ENCODE measurements at places on chromosomes 11 and 22.
A peak's percentile ranks its signal among the peaks of the same experiment; 100 is the strongest.

- DNase-seq, result peak; percentile 59
These were observed 284.0 kb downstream of the KIRREL3 start for GRCh38 chr11:126716456-126717083.

DNA sequence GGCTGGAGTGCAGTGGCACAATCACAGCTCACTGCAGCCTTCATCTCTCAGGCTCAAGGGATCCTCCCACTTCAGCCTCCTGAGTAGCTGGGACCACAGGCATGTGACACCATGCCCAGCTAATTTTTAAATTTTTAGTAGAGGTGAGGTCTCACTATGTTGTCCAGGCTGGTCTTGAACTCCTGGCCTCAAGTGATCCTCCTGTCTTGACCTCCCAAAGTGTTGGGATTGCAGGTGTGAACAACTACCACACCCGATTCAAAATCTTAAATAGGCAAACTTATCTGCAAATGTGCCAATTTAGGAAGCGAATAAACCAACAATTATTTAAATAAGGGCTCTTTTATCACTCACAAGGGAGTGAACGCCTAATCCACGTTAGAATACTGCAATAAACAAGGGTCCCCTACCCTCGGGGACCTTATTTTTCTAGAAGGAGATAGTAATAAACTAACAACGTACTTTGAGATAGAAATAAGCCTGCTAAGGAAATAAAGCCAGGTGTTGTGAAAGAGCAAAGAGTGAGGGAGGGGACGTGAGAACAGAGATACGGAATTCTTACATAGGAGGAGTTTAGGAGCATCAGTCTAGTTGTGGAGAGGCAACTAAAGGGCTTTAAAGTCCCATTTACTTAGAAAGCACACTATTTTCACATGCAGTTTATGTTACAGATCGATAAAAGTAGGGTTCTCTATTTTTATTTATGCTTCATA is 3.0 kb upstream of the WEE1 start:
- DNase-seq, result no peak

- DNase-seq, result no peak
These were observed 320.8 kb downstream of the BLID start for GRCh38 chr11:121795174-121795573.

DNA sequence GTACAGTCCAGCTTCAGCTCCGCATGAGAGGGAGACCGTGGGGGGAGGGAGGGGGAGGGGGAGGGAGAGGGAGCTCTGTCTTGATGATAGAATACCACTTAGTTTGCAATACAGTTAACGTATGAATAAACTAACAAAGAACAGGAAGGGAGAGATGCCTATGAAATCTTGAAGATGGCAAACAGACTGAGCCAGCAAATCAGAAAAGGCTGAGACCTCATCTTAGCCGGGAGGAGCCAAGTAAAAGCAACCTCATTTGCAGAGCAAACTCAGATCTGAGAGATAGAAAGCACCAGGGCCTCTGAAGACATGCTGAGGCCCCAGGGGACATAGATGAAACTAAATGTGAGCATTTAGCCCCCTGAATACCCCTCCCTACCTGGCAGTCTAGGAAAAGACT is 23.0 kb downstream of the APLP2 start:
- DNase-seq, result no peak

DNA sequence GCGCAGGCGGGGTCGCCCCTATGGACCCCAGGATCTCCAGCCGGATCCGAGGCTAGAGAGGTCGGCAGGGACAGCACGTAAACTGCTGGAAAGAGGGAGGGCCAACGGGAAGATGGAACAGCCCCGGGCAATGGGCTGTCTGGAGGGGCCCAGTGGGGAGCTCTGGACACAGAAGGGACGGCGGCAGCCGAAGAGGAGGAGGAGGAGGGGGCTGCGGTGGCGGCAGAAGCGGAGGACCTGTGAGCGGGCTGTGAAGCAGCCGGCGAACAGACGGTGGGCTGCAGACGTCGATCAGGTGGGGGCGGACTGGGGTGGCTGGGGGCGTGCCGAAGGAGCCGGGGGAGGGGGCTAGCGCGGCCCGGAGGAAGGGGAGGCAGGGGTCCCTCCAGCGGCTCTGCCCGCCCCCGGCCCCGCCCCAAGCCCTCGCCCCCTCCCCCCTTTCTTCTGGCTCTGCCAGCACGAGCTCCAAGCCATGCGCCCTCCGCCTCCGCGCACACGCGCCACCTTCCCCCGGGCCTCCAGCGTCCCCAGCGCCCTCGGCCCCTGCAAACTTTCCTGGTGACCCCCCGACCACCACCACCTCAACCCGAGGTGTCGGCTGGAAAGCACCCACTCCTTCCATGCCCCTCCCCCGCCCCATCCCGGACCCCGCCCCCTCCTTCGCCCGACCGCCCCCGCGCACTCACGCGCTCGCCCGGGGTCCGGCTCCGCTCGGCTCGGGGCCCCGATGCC is 432 bp downstream of the TNKS1BP1 start:
- peak; percentile 82 for DNase-seq

DNA sequence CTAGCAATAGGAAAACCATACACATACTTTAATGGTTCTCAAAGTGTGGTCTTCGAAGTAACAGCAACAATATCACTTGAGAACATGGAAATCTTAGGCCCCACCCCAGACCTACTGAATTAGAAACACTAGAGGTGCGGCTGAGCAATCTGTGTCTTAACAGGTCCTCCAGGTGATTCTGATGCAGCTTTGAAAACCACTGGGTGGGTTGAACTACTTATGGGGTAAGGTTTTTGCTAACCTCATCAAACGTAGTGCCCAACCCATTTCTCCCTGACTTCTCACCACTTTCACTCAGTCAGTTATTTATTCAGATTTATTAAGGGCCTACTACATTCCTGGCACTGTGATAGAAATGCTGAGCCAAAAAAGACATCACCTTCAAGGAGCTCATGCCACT is 3.7 kb downstream of the MPZL2 start:
- no peak for DNase-seq

- DNase-seq, result no peak
These were observed 14.8 kb downstream of the OR5B3 start for GRCh38 chr11:58391879-58392278.

DNA sequence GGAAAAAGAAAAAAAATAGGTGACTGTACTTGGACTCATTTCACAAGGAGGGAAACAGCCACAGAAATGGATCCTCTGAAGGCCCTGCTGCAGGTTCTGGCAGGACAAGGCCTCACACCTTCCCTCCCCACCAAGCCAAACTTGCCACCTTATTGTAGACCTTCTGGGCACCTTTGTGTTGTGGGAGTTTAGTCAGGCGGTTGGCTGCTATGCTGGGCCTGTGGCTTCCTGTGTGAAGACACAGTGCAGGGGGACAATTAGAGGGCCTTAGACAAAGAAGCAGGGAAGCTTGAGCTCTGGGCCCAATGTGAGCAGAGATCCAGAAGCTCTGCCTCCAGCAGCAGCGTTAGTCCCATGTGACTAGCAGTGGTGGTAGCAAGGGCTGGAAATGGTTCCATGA is 4.2 kb downstream of the RAB1B start:
- DNase-seq, result no peak

GRCh38 chr22:49413551-49413950 is 414.1 kb downstream of the BRD1 start:
- DNase-seq, result no peak

DNA sequence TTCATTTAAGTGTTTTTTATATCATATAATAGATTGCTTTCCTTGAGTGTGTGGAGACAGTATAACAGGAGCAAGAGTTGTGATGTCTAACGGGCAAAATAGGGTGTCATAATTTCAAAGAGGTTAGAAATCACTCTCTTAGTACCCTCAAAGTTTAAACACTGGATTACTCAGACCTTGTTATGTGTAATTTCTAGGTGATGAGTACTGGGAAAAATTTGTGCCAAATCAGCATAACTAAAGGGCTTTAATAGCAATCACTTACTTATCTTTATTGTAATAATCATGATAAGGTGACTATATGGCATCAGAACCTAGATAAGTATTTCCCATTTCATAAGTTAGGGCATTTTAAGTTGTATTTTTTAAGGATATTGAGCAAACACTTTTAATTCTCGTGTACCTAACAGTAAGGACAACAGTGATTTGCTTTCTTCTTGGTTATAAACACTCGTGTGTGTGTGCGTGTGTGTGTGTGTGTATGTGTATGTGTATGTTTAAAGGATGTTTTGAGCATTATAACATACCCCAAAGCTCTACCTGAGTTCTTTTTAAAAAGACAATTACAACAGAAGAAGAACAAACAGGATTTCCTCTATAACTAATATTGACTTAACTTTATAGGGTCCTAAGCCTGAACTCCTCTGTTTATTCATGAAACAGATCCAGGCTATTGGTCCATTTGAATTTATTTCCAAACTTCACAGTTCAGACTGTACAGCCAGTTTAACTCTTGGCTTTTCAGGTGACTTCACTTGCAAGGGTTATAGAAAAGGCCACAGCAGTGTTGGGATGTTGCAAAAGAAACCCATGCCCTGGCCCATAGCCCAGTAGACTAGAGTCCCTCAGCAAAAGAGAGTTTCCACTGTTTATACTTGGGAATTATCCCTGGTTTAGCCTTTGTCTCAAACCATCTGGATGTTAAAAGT is 23.7 kb upstream of the PDE3B start:
- DNase-seq, result no peak

GRCh38 chr11:121884626-121885025 is 231.4 kb downstream of the BLID start:
- DNase-seq, result no peak

- DNase-seq, result no peak
These were observed 3.0 kb downstream of the MAFF start for GRCh38 chr22:38204784-38205183.

DNA sequence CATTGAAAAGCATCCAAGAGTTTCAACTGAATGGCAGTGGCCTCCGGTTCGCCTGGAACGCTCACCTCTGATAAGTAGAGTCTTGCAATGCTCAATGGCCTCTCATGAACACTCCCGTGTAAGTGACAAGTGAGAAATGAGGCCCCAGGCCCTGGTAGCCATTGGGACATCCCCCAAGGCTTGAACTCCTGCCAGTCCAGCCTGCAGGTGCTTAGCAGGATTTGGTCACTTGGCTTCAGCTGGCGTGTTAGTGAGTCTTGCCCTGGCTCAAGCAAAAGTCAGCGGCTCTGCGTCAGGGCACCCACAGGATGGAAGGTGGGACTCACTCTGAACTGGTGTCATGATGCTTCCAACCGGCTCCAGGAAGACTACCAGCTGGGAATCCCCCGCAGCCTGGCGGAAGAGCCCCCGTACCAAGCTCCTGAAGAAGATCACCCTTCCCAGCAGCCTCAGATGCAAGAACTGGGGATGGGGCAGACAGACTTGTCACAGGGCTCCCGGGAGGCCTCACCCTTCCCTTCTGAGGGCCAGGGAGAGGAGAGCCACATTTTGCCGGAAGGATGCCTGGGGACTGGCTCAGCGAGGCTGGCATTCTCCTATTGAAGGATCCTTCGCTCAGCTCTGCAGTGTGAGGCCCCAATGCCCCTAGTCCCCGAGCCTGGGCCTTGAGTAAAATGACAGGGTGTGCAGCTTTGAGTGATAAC is 19.3 kb downstream of the MB start:
- no peak for DNase-seq

GRCh38 chr11:9385327-9385899 is 961 bp downstream of the IPO7 start:
- peak; percentile 47 for DNase-seq

- DNase-seq, result no peak
These were observed 14.3 kb upstream of the LGALS2 start for GRCh38 chr22:37594237-37594636.
